AG08395 (cell line): ENCODE measurements at places on chromosomes 6 and 20.

- DNase-seq, result no peak
Observed at GRCh38 chr6:131963063-131963462, 11.9 kb upstream of the CCN2 start.

GRCh38 chr6:39897698-39898097 is 36.6 kb downstream of the MOCS1 start:
- DNase-seq, result no peak

GRCh38 chr6:142331075-142331551 is 29.3 kb downstream of the ADGRG6 start:
- DNase-seq, result peak; percentile 7

DNA sequence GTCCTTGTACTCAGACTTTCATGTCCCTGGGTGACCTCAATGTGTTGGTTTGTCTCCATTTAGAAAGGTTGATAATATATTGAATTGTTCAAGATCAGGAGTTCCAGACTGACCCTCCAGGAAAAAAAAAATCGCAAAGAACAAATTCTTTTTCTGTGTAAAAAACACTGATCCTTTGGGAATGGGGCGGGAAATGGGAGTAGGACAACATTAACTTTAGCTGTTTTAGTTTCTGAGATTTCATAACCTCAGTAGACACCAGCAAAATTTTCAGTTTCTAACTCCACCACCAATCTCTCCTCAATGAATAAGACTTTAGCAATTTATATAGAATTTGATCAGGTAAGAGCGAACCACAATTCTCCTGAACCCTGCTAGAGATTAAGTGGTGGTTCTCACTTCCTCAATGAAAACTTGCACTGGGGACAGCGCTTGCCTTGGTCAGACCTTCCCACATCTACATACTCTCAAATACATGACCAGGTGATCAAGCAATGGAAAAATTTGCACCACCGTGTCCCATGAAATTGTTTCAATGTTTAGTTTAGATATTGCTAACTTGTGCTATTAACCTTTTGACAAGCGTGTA is 231.2 kb upstream of the PLN start:
- DNase-seq, result no peak

DNA sequence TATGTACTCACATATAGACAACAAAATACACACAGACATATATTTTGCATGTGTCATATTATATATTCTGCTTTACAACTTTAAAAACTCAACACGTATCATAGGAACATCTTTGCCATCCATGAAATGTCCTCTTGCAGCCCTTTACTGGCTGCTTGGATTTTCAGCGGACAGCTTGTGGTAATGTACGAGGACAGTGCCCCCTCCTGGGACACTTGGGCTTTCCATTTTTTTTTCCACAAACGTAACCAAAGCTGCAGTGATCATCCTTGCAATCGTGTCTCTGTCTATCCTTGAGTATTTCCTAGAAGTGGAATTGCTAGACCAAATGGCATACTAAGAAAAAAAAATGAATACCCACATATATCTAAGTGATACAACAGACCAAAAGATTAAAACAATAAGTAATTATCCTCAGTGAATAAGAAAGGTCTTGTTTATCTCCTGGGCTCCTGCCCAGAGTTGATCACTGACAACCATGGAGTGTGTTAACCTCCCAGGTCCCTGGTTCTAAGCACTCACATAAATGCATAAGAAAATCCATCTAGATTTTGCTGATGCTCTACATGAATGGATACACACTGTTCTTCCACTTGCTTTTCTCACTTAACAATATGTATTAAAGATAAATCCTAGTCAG is 18.1 kb downstream of the BPI start:
- DNase-seq, result peak; percentile 78

- DNase-seq, result no peak
Observed at GRCh38 chr6:67047996-67048395, 1341.0 kb upstream of the EYS start.

DNA sequence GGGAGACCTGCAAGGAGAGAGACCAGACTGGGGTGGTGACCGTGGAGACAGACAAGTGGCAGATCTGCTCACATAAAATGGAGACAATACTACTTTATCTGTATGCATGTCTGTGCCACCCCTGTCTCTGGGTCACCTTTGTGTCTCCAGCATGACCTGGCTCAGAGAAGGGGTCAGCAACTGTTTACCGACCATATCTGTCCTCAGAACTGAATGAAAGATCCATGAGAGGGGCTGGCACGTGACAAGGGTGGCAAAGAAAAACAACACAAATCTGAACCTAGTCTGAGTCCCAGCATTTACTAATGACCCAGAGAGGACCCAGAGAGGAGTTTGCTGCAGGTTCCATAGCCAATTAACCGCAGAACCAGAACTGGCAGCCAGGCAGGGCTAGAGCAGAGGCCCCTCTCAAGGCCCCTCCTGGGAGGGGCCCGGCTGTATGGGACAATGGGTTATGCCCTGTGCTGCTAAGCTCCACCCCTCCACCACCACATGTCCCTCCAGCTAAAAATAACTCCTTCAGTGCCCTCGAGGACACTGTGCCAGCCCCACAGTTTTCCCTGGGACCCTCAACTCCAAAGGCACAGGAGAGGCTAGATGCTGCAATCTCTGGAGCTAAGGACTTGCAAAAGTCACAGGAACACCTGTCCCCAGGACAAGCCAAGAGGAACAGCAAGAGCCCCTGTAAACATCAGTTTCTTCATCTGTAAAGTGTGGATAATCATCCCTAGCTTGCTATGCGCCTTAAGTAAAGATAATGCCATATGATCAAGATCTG is 2.2 kb downstream of the AHCY start:
- no peak for DNase-seq

- peak; percentile 79 for DNase-seq
Observed at GRCh38 chr6:26003102-26003694, 40.6 kb downstream of the TRIM38 start.

- no peak for DNase-seq
Observed at GRCh38 chr6:149683256-149683859, 34.5 kb downstream of the LATS1 start.

- no peak for DNase-seq
Observed at GRCh38 chr6:100944644-100945043, 63.5 kb upstream of the ASCC3 start.

- no peak for DNase-seq
Observed at GRCh38 chr20:47914792-47915191, 129.5 kb upstream of the SULF2 start.

DNA sequence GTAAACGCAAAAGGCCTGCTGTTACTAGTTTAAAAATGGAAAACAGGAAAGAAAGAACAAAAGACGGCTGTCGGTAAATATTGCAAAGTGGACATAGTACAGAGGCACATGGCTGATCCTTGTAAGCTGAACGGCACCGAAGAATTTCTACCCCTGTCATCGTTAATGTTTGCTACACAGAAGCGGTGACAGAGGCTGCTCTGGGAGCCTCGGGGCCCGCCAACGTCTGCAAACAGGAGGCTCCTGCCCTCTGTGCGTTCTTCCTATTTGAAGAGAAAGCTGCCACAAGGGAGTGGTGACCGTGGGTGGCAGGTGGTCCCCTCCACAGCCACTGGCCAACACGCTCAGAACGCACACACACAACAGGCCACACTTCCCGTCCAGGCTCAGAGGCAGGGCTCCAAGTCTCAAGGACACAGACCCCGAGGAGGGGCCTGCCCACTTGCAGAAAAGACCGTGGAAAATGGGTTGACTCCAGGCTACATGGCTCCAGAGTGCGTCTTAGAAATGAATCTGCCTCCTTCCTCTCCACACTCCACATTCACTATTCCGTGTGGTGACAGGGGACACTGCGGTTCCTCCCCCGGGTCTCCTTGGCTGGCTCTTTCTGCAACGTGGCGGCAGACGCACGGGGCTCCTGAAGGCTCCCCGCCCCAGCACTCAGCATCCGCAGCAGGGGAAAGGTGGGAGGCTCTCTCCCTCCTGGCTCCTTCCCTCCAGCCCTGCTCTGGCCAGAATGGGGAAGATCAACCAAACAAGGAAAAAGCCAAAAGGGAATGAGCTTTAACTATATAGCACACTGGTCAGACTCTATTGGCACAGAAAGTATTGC is 64.5 kb downstream of the GMPR start:
- no peak for DNase-seq

DNA sequence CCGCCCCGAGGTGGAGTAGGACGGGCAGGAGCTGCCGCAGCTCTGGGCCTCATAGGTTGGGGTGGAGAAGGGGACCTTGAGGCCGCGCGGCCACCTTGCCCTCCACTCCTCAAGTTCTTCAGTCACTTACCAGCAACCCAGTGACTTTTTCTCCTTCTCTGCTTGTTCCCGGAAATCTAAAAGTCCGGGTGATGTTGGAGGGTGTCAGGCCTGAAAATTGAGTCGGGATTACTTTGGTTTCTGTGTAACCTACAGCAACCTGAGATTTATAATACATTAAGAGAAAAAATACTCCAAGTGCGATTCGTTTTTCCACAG is 338 bp downstream of the RWDD1 start:
- DNase-seq, result no peak
